Esophagus mucosa (tissue), 1 donor: ENCODE measurements at places on chromosomes 6 and 20.

- no peak for ATAC-seq
These were observed 415.9 kb downstream of the CD83 start for GRCh38 chr6:14533446-14533845.

- ATAC-seq: no peak
These were observed 90.3 kb upstream of the NXT1 start for GRCh38 chr20:23260181-23260840.

GRCh38 chr20:38123021-38123587, 42.0 kb downstream of the TGM2 start:
- no peak for ATAC-seq

GRCh38 chr6:130912434-130912833, 85.2 kb downstream of the SMLR1 start:
- no peak for ATAC-seq

DNA sequence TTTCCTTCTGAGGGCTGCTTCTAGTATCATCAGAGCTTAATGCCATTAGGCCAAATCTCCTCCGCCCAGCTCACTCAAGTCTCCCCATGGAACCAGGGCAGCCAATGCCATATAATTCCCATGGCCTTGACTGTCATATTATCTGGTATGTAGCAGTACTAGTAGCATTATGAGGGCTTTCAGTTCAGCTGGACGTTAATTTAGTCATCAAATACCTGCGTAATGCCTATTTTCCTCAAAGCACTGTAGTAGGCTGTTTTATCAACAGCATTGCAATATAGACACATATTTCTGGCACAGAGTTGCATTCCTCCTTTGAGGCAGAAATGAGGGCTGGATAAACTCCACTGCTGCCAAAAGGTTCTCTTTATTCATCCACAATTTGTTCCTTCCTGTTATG, 1.7 kb downstream of the KCTD20 start:
- peak; percentile 44 for ATAC-seq

- no peak for ATAC-seq
These were observed 162.6 kb downstream of the MMUT start for GRCh38 chr6:49300443-49300842.

DNA sequence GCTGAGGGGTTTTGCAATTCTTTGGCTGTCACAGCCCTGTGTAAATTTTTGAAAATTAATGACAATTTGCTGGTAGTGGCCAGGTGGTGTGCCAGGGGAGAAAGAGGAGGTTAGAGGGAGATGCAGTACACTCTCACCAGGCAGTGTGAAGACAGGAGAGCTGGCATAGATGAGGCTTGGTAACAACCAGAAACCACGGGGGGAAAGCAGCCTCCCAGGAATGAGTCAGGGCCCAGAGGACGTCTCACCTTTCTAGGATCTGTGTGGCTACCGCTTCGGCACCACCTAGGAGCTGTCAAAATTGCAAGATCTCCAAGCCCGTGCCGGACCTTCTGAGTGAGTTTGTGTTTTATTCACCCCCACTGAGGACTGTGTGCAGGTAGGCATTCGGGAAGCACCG, 171.4 kb downstream of the PACRG start:
- ATAC-seq: no peak

DNA sequence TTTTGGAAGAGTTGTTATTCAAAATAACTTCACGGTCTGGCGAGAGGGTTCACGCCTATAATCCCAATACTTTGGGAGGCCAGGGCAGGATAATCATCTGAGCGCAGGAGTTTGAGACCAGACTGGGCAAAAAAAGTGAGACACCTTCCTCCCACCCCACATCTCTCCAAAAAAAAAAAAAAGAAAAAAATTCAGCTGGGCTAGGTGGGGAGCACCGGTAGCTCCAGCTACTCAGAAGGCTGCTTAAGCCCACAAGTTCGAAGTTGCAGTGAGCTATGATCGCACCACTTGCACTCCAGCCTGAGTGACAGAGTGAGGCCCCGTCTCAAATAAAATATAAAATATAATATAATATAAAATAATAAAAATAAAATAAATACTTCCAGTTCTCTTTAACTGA, 10.4 kb downstream of the OR2B2 start:
- ATAC-seq: no peak

DNA sequence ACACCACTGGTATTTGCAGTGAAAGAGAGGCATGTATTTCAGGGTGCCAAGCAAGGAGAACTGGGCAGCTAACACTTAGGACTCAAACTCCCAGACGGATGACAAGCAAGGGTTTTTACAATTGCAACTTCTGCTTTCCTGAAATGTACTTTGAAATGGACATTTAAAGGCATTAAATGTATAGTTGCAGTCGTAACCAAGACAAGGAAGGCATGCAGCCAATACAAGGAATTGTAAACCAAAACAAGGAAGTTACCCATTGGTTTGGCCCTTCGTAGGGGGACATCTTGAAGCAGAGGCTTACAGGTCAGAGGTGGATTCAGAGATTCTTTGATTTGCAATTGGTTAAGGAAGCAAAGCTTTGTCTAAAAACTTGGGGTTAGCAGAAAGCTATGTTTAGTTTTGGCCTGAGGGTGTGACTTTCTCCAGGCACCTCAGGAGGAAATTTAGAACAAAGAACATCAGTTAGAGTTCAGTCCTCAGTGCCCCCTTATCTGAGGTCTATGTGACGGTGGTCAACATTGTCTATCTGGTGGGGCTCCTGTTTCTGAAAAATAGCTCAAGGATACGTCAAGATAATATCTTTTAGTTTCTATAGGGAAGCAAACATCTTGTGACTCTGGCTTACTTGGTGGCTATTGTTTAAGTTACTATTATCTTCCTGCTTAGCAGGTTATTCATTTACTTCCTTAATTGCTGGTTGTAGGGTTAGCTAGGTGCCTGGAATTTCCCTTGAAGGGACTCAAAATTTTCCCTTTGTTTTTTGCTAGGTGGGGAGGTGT, 266.0 kb downstream of the CD83 start:
- peak; percentile 53 for ATAC-seq

GRCh38 chr6:137543114-137543513, 48.9 kb upstream of the OLIG3 start:
- no peak for ATAC-seq

DNA sequence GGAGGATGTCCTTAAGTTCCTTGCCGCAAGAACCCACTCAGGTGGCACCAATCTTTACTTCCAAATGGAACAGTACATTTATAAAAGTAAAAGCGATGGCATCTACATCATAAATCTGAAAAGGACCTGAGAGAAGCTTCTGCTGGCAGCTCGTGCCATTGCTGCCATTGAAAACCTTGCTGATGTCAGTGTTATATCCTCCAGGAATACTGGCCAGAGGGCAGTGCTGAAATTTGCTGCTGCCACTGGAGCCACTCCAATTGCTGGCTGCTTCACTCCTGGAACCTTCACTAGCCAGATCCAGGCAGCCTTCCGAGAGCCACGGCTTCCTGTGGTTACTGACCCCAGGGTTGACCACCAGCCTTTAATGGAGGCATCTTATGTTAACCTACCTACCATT, 191.7 kb downstream of the TRIM27 start:
- no peak for ATAC-seq

DNA sequence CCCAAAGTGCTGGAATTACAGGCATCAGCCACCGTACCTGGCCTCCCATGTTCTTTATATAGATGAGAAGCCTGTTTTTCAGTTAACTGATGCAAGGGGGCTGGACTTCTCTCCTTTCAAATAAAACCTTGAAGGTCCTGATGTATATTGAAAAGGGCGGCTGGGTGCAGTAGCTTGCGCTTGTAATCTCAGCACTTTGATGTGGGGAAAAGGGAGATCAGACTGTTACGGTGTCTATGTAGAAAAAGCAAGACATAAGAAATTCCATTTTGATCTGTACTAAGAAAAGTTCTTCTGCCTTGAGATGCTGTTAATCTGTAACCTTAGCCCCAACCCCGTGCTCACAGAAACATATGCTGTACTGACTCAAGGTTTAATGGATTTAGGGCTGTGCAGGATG, 16.1 kb upstream of the SAMHD1 start:
- ATAC-seq: no peak

- ATAC-seq: no peak
These were observed 74.1 kb downstream of the ASXL1 start for GRCh38 chr20:32432277-32432676.

DNA sequence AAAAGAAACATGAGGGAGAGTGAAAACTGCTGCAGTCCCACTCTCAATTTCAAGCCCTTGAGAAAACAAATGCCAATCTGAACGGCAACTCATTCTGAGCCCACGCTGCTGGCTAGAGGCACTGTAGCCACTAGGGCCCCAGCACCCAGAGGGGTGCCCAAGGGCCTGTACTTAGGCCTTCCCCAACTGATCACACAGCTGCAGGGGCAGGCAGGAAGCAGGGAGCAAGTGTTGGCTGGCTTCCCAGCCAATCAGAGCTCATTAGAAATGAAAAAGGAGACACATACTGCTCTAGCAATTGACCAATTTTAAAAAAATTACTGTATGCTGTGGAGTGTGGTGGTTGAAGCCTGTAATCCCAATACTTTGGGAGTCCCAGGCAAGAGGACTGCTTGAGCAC, 3.7 kb upstream of the BEND3 start:
- ATAC-seq: no peak

- ATAC-seq: no peak
These were observed 98.1 kb downstream of the MYLK4 start for GRCh38 chr6:2652611-2653010.

GRCh38 chr6:142833054-142833453, 111.9 kb downstream of the HIVEP2 start:
- ATAC-seq: peak; percentile 83

DNA sequence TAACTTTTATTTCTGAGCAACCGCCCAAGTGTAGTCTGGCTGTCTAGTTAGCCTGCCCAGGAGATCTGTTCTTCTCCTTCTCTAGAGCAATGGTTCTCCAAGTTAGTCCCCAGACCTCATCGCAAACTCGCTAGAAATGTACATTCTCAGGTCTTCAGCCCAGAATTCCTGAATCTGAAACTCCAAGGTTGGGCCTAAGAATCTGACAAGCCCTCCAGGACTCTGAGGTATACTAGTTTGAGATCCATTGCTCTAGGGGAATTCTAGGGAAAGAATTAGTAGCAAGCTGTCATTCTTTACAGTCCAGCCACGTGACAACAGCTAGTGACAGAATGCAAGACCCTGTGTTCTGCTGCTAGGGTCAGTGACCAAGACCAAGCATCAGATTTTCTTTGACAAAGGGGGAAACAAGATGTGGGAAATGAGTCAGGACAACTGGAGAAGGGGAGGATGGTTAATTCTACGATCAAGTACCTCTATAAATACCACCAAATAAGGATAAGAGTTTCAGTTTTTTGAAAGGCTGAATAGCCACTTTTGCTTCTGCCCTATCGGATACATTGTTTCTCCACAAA, 5.8 kb downstream of the UBE2V1 start:
- ATAC-seq: no peak

GRCh38 chr20:63081351-63081750, 74.6 kb upstream of the BHLHE23 start:
- ATAC-seq: no peak
